ENCODE measurements at places on chromosomes 7 and 10.

DNA sequence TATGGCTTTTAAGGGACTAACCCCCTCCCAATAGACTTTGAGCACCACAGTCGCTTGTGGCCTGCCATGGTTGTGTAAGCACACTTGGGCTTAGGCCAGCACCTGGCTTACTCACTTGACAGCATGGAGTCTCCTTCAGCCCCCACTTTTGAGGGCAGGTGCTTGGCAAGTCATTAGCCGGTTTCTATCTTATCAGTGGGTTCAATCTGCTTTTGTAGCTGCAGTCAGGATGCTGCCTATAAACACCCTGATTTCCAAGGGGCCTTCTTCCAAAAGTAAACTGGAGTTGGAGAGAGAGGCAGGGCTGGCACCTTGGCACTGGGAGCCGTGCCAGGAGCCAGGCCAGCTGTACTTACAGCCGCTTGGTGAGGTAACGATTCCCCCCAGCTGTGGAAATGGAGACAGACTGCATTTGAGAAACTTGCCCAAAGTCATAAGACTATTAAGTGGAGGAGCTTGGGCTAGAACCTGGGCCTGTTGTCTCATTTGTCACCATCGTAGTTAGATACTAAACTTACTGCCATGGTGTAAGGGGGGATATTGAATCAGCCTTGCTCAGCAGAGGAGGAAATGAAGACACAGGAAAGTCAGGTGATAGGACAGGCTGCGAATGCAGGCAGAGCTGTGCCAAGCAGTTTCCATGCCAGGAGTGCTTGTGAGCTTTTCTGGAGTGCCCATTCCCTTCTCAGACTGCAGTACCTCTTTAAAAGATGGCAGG, 92.2 kb upstream of the EFCAB10 start:
- H3K27ac ChIP-seq: peak overlapping the region; percentile 4
- peaks cover 24% of the 10 kb centered on the region for H3K4me1 ChIP-seq
- H3K36me3 ChIP-seq: no peaks in the 10 kb centered on the region
- no peak overlapping the region for H3K4me3 ChIP-seq

GRCh38 chr10:100114976-100115770, 33.5 kb upstream of the CPN1 start:
- H3K27ac ChIP-seq: no peak overlapping the region
- DNase-seq: peak; percentile 45
- H3K4me3 ChIP-seq: no peak overlapping the region
- no peaks in the 10 kb centered on the region for H3K36me3 ChIP-seq
- no peaks in the 10 kb centered on the region for H3K4me1 ChIP-seq
- H3K27me3 ChIP-seq: no peaks in the 10 kb centered on the region

DNA sequence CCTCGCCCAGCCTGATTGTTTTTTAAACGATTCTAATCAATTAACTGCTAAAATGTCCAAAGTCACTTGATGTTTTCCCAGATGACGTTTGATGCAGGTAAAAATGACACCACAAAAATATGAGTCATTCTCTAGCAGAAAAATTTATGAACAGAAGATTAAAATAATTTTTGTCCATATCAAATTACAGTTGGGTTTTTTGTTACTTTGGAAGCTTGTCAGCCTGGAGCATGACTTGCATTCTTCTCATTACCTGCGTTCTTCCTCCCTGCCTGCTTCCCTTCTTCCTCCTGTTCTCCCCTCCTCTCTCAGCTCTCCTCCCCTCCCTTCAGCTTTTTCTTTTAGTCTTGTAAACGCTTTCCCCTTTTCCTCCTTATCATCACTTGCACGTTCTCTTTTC, 18.7 kb downstream of the IL15RA start:
- no peak for DNase-seq
- H3K27ac ChIP-seq: no peak overlapping the region
- H3K4me3 ChIP-seq: no peak overlapping the region
- no peaks in the 10 kb centered on the region for H3K4me1 ChIP-seq
- peaks cover 39% of the 10 kb centered on the region for H3K36me3 ChIP-seq
- H3K27me3 ChIP-seq: no peaks in the 10 kb centered on the region

GRCh38 chr10:87671139-87671815, 11.6 kb downstream of the PAPSS2 start:
- H3K27me3 ChIP-seq: no peaks in the 10 kb centered on the region
- no peak overlapping the region for H3K27ac ChIP-seq
- H3K4me3 ChIP-seq: no peak overlapping the region

GRCh38 chr10:69516316-69516715, 56.9 kb downstream of the NEUROG3 start:
- no peak for DNase-seq
- H3K36me3 ChIP-seq: peaks cover 7% of the 10 kb centered on the region
- no peak overlapping the region for H3K4me3 ChIP-seq
- no peaks in the 10 kb centered on the region for H3K4me1 ChIP-seq
- H3K27me3 ChIP-seq: peaks cover 6% of the 10 kb centered on the region

DNA sequence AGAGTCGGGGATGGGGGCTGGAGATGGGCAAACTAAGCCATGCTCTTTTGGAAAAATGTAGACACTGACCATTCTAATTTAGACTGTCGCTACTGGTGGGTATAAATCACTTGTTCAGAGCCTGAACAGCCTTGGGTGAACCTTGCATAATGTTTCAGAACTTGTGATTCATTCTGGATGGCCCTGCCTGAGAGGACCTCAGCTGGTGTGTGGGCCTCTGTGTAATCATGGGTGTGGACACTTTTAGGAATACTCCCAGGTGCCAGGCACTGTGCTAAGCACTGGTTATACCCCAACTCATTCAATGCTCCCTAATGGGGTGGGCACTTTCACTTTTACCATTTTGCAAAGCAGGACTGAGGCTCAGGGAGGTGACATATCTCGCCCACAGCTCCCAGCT, 26.8 kb upstream of the TM9SF3 start:
- no peak overlapping the region for H3K4me3 ChIP-seq
- no peak overlapping the region for H3K27ac ChIP-seq
- H3K27me3 ChIP-seq: no peaks in the 10 kb centered on the region
- no peaks in the 10 kb centered on the region for H3K36me3 ChIP-seq
- H3K4me1 ChIP-seq: peaks cover 2% of the 10 kb centered on the region

GRCh38 chr10:74088722-74089121, 61.9 kb downstream of the AP3M1 start:
- H3K4me1 ChIP-seq: no peaks in the 10 kb centered on the region
- H3K36me3 ChIP-seq: peaks cover 18% of the 10 kb centered on the region
- peak; percentile 84 for DNase-seq

DNA sequence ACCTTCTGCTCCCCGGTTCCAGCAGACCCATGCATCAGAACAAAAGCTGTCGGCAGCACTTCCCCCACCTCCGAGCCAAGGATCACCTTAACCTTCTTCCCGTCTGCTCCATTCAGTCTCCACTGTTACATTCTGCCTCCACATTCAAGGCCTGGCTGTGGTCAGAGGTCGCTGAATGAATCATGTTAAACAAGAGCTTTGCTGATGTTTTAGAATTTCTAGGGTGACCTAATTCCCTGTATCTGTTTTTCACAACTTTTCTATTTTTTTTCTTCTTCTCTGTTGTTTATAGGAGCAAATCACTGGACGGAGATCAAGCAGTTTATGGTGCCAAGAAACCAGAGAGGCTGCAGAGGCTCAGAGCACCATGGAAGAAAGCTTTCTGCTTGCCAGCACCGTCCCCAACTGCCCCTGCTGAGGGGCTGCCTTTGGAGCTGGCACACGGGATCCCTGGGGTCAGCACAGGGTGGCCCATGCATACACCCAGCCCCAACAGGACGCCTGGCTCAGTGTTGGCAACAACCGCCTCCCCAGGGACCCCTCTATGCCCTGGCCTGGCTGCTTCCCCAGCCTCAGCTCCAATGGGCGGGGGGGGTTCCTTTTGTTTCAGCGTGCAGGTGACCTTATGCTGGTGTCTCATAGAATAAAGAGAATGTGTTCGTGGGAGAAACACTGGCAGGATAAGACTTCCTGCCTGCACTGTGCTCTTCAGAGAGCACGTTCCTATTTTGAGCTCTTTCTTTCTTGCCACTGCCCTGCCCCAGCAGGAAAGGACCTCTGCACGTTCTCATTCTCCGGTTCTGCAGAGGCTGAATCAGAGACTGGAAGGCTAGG, 182.7 kb upstream of the LYZL2 start:
- no peak overlapping the region for H3K4me3 ChIP-seq
- H3K27ac ChIP-seq: peak overlapping the region; percentile 35
- DNase-seq: peak; percentile 95
- no peaks in the 10 kb centered on the region for H3K36me3 ChIP-seq

GRCh38 chr7:5541087-5541992, 117.7 kb upstream of the TNRC18 start:
- H3K27me3 ChIP-seq: no peaks in the 10 kb centered on the region
- DNase-seq: no peak
- H3K36me3 ChIP-seq: no peaks in the 10 kb centered on the region
- H3K4me3 ChIP-seq: no peak overlapping the region

GRCh38 chr10:89122433-89123051, 84.6 kb downstream of the CH25H start:
- no peaks in the 10 kb centered on the region for H3K4me1 ChIP-seq
- no peak overlapping the region for H3K4me3 ChIP-seq
- no peak for DNase-seq
- no peaks in the 10 kb centered on the region for H3K27me3 ChIP-seq
- no peaks in the 10 kb centered on the region for H3K36me3 ChIP-seq

GRCh38 chr7:55052741-55053427, 34.1 kb downstream of the EGFR start:
- no peak overlapping the region for H3K27ac ChIP-seq
- peaks cover 33% of the 10 kb centered on the region for H3K4me1 ChIP-seq
- H3K36me3 ChIP-seq: no peaks in the 10 kb centered on the region
- H3K27me3 ChIP-seq: no peaks in the 10 kb centered on the region
- no peak for DNase-seq

GRCh38 chr7:157668884-157669767, 332.3 kb downstream of the DNAJB6 start:
- H3K27ac ChIP-seq: no peak overlapping the region
- no peaks in the 10 kb centered on the region for H3K36me3 ChIP-seq
- peaks cover 9% of the 10 kb centered on the region for H3K4me1 ChIP-seq
- DNase-seq: no peak

- no peaks in the 10 kb centered on the region for H3K27me3 ChIP-seq
- DNase-seq: peak; percentile 90
- H3K4me3 ChIP-seq: peak within 1 kb of the TSS; percentile 48
- H3K36me3 ChIP-seq: no peaks in the 10 kb centered on the region
Measured at GRCh38 chr7:142854372-142855113, at the start of gene EPHB6. Gene EPHB6, plus strand, starts transcription at chr7:142855076. Its CDS starts 8,152 bp downstream, at chr7:142863228.

DNA sequence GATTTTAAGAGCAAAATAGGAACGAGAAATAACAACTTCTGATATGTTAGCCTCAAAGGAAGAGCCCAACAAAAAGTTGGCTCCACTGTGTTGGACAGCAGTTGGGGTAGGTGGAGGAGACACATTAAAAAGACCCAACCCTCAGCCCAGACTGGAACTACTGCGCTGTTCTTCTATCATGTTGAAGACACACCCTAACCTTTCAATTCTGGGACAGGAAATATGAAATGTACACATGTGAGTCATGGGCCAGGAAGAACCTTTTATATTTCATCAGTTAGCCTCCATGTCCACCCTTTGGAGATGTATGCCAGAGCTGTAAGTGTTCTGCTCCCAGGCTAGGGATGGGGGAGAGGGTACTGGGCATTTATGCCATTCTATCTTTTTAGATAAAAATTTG, 22.1 kb downstream of the CLDN12 start:
- no peaks in the 10 kb centered on the region for H3K36me3 ChIP-seq
- no peak overlapping the region for H3K27ac ChIP-seq
- no peaks in the 10 kb centered on the region for H3K4me1 ChIP-seq
- no peaks in the 10 kb centered on the region for H3K27me3 ChIP-seq
- H3K4me3 ChIP-seq: no peak overlapping the region

DNA sequence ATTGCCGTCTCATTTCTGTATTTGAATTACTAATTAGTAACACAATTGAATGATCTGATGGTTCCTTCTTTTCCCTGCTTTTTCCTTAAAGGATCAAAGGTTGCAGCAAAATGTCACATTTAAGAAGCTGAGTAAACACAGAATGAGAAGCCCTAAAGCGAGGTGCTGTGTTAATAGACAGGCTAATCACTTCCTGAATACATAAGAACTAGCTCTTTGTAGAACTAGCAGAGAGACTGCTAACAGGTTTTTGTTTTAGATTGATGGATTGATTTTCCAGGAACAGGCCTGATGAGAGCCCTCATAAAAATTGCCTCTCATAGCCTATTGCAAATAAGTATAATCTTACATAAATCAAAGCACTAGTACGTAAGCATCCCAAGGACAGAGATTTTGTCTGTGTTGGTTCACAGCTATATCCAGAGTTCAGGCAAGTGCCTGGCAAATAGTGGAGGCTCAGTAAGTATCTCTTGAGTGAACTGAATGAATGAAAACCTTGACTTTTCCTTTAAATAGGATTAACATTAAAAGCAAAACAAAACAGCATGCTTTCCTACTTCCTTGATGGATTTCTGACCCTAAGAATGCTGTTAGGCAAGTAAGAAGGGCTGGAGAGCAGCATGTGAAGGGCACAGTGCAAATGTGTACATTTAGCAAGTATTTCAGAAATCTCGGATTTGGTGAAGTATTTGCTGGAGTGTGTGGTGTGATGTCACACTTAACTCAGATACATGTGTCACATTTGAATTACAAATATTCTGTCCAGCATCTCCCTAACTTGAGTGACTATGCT, 3.3 kb downstream of the TMEM229A start:
- no peak overlapping the region for H3K4me3 ChIP-seq
- peaks cover 17% of the 10 kb centered on the region for H3K4me1 ChIP-seq
- no peaks in the 10 kb centered on the region for H3K36me3 ChIP-seq
- peak; percentile 38 for DNase-seq
- peaks cover 12% of the 10 kb centered on the region for H3K27me3 ChIP-seq
- no peak overlapping the region for H3K27ac ChIP-seq

GRCh38 chr10:82922755-82923154, 1047.8 kb downstream of the NRG3 start:
- no peak overlapping the region for H3K4me3 ChIP-seq
- H3K27me3 ChIP-seq: no peaks in the 10 kb centered on the region
- no peaks in the 10 kb centered on the region for H3K4me1 ChIP-seq

DNA sequence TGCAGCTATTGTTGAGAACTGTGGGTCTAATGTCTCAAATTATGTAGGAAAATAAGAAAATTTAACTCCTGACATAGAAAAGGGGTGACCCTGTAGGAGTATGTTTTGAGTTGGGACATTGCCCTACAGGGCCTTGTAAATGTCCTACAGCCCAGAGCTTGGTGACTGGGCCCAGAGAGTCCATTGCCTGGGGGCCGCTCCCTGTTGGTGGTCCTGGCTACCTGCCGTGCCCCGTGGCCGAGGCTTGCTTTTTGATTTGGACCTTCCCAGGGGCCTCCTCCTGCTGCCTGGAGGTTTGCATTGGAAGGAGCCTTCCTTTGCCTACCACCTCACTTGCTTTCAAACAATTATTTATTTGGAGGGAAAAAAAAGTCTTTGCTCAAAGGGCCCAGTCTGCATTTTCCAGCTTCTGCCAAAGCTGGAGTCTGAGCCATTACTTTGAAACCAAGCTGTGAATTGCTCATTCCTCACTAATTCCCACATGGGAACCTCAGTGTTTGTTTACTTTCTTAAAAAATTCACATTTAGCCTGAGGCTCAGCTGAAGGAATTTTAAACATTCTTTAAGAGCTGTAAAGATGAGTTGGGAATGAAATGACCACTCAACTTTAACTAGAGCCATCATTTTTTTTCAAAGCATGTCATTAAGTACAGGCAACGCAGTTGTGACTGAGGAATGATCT, 355.0 kb downstream of the GLRX3 start:
- H3K4me3 ChIP-seq: no peak overlapping the region
- H3K27ac ChIP-seq: no peak overlapping the region
- H3K27me3 ChIP-seq: peaks cover 4% of the 10 kb centered on the region
- H3K36me3 ChIP-seq: no peaks in the 10 kb centered on the region
- H3K4me1 ChIP-seq: no peaks in the 10 kb centered on the region

GRCh38 chr10:42962902-42963231, 114.0 kb upstream of the RET start:
- H3K36me3 ChIP-seq: no peaks in the 10 kb centered on the region
- no peak overlapping the region for H3K4me3 ChIP-seq
- no peak for DNase-seq
- no peak overlapping the region for H3K27ac ChIP-seq
- no peaks in the 10 kb centered on the region for H3K27me3 ChIP-seq
